ENCODE measurements at places on chromosomes 12 and 14. TPM values are rescaled to one million over a fixed set of nuclear protein-coding genes. Genes with fewer than 3 reads are reported as not detected.

DNA sequence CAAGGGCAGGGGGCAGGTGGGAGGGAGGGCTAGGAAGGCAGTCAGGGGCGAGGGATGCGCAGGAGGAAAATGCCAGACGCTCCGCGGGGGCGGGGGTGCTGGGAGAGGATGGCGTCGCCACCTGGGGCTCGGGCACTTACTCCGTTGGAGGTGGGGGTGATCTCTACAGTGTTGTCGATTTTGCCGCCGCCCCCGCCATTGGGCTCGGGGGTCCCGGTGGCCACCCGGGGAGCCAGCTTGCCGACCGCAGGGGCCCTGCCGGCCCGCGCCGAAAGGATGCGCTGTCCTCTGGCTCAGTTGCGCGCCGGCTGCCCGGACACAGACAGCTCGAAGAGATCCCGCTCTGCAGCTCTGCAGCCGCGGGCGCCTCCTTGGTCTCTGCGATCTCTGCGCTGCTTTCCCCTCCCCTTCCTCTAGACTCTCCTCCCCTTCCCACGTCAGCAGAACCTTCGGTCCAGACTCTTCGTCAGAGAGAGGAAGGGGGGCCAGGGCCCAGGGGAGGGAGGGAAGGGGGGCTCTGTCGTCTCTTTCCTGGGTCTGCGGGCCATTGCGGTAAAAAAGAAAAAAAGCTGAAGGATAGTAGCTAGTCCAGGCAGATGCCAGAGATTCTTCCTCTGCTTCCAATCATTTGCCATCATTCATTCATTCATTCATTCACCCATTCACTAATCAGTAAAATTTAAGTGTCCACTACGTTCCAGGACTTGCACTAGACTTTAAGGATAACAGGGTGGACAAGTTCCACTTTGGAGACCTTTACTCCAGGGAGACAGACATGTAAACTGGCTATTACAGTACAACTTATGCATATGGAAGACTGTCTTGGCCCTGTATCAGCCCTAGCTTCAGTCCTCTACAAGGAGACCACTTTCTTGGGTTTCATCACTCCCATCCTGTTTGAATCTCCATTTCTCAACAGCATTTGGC is at the start of gene SLC22A17:
SLC22A17 (minus strand) TSS at position 382 of the 927 bp plus-strand sequence.
- peak within 1 kb of the TSS; percentile 77 for H3K27ac ChIP-seq
- peaks cover 17% of the 10 kb centered on the region for H3K4me1 ChIP-seq
- peak within 1 kb of the TSS; percentile 45 for H3K4me3 ChIP-seq
- H3K27me3 ChIP-seq, result peaks cover 36% of the 10 kb centered on the region
- peak; percentile 69 for DNase-seq
- no peaks in the 10 kb centered on the region for H3K36me3 ChIP-seq

GALNT8 gene
- total RNA-seq, result 43.2 TPM

GOLGA3 gene
- 103 TPM for total RNA-seq

AGAP2 gene
- total RNA-seq, result 1.2 TPM

RGS6 gene
- not detected for total RNA-seq

- DNase-seq, result no peak
- H3K27ac ChIP-seq, result no peak overlapping the region
- H3K4me1 ChIP-seq, result no peaks in the 10 kb centered on the region
- no peaks in the 10 kb centered on the region for H3K27me3 ChIP-seq
- no peaks in the 10 kb centered on the region for H3K36me3 ChIP-seq
These were observed 9.6 kb downstream of the RDH16 start for GRCh38 chr12:56947633-56948456.

DNA sequence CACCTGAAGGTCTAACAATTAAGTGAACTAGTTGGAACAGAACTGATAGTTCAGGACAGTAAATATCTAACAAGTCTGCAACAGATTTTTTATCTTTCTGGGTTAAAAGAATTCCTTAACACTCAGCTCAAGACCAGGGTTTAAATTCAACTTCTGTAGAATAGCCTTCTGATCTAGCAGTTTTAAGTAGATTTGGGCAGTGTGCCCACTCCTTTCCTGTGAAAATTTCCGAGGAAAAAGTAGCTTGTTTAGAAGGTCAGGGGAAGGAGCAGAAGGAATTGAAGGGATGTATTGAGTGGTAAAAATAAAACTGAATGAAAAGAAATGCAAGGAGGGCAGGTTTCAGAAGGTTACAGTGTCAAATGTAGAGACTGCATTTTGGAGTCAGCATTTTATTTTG is 45.8 kb downstream of the ATL1 start:
- H3K27me3 ChIP-seq, result no peaks in the 10 kb centered on the region
- H3K4me1 ChIP-seq, result peaks cover 1% of the 10 kb centered on the region
- DNase-seq, result no peak
- H3K36me3 ChIP-seq, result no peaks in the 10 kb centered on the region
- H3K27ac ChIP-seq, result no peak overlapping the region

DNA sequence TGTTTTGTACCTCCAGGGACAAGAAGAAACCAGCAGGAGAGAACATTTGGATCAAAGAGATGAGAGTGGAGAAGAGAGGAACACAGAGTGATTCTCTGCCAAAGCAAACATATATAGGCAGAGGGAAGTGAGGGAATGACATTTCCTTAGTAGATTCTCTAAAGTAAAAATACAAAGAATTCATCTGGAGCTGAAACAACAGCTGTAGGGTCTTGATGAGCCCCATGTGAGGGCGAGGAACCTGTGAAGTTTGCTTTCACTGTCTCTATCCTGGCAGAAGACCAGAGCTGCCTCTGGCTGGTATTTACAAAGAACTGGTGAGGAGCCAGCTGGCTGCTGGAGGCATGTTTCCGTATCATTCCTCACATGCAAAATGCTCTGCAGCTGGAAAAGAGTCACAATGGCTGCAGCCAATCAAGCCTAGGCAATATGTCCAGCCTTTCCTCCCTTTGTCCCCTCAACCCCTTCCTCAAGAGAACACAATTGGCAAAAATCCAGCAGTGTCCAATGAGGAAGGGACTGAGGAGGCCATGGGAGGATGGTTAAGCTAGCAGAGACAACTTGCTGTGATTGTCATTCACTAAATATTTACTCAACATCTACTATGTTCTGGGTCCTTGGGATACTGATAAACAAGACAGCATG is 122.5 kb downstream of the PHLDA1 start:
- H3K27me3 ChIP-seq, result no peaks in the 10 kb centered on the region
- no peak overlapping the region for H3K27ac ChIP-seq
- H3K4me3 ChIP-seq, result no peak overlapping the region
- no peaks in the 10 kb centered on the region for H3K36me3 ChIP-seq

DACT1 gene
- 2.3 TPM for total RNA-seq

DNA sequence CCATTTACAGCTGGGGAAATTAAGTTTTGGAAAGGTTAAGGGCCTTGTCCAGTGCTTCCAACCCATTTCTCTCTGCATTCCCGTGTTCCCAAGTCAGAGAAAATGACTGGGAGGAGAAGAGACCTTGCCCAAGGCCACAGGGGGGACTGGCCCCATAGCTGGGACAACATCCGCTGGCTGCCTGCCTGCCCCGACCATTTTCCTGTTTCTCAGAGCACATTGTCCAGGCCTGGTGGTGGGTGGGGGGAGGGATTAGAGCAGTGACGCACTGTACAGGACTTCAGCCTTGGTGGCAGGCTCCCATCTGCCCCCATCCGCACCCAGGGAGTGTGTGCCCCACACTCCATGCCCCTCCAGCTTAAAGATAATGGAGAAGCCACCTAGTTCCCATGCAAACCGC is 27.7 kb downstream of the DIO3 start:
- no peak for DNase-seq
- no peak overlapping the region for H3K4me3 ChIP-seq
- H3K4me1 ChIP-seq, result no peaks in the 10 kb centered on the region
- H3K27ac ChIP-seq, result no peak overlapping the region
- no peaks in the 10 kb centered on the region for H3K36me3 ChIP-seq
- H3K27me3 ChIP-seq, result no peaks in the 10 kb centered on the region

DNA sequence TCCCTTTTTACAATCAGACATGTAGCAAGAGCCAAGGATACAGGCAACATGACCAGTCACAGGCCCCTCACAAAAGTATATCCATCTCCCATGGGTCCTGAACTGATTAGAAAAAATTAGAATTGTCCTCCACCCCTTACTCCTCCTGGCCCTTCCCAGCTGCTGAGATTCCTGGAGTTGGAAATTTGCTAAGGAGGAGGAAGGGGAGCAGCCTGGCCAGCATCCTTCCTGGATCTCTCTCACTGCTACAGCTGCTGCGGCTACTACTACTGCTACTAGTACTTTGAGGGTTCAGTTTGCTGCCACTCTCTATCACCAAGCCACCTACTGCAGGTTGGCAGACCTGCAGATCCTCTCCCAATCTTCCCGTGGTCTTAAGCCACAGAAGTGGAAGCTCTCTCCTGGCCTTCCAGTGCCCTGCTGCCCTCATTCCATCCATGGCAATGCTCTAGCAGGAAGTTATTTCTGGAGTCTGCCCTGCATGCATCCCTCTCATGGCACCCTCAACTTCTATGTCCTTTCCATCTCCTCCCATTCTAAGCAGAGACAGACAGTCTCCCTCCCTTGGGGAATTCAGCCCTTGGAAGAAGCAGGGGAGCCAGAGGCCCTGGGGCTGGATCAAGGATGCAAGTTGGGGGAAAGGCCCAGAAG is 1.0 kb downstream of the ITGA7 start:
- H3K27ac ChIP-seq, result peak overlapping the region; percentile 84
- DNase-seq, result no peak
- peak overlapping the region; percentile 64 for H3K4me3 ChIP-seq
- H3K36me3 ChIP-seq, result no peaks in the 10 kb centered on the region

DNA sequence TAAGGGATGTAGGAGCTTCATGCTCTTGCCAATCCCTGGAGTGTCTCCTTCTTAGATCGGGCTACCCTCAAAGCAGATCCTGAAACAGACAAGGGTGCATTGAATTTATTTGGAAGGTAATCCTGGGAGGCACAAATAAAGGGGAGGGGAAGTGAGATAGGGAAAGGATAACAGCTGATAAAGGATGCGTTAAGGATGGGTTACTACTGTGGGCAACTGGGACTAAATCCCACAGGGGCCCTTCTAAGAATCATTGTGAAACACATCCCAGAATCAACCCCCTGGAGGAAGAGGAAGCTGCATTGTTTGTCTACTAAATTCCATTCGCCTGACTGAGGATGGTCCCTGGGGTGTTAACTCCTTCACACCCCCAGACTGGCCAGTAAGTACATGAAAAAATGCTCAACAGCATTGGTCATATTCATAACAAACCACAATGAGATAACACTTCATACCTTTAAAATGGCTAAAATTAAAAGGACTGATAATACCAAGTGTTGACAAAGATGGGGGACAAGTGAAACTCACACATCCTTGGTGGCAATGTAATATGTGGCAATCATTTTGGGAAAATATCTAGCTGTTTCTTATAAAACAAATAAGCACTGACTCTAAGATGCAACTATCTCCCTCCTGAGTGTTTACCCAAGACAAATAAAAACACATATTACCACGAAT is 37.0 kb upstream of the CMKLR1 start:
- H3K27ac ChIP-seq, result no peak overlapping the region
- H3K4me3 ChIP-seq, result no peak overlapping the region
- no peak for DNase-seq

DNA sequence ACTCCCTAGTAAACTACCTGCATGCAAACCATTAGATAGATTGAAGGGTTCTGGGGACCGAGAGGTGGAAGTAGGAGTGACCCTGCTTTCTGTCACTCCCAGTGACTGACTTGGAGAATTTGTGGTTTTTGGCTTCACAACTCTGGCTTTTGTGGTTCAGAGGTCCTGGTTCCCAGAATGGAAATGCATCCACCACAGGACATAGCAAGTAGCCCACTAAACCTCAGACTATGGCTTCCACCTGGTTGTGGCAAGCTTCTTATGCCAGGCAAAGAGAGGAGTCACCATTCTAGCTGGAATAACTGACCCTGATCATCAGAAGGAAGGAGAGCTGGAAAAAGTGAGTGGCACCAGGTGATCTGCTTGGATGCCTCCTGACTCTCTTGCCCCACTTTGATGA is 162.4 kb upstream of the TMEM260 start:
- no peaks in the 10 kb centered on the region for H3K4me1 ChIP-seq
- no peak overlapping the region for H3K27ac ChIP-seq
- no peaks in the 10 kb centered on the region for H3K27me3 ChIP-seq
- H3K4me3 ChIP-seq, result no peak overlapping the region

DPF3 gene
- 7.1 TPM for total RNA-seq

BHLHE41 gene
- total RNA-seq, result 12.2 TPM

DNA sequence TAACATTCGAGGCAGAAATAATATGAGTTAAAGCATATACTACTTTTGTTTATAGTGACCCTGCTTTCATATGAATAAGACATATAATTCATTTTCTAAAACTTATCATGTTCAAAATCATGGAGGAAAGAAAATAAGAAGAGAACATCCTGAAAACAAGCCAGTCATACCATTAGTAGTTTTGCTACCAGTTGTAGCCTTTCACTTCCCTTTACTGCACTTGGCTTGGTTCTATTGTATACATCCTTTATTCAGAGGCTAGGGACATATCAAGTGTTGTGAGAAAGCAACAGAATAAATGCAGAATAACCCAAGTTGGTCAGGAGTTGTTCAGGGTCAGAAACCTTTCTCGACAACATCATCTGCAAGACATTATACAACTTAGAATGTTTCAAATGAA is 598.7 kb downstream of the SOX5 start:
- no peak for DNase-seq
- H3K27me3 ChIP-seq, result no peaks in the 10 kb centered on the region
- no peak overlapping the region for H3K27ac ChIP-seq
- H3K4me3 ChIP-seq, result no peak overlapping the region
- no peaks in the 10 kb centered on the region for H3K4me1 ChIP-seq

GRCh38 chr12:23354800-23355199 is 594.7 kb downstream of the SOX5 start:
- DNase-seq, result no peak
- H3K4me3 ChIP-seq, result no peak overlapping the region
- no peak overlapping the region for H3K27ac ChIP-seq
- no peaks in the 10 kb centered on the region for H3K36me3 ChIP-seq
- no peaks in the 10 kb centered on the region for H3K27me3 ChIP-seq
- no peaks in the 10 kb centered on the region for H3K4me1 ChIP-seq

SNX6 gene
- 157 TPM for total RNA-seq

RASSF3 gene
- 83.2 TPM for total RNA-seq

PLA2G1B gene
- not detected for total RNA-seq

DNA sequence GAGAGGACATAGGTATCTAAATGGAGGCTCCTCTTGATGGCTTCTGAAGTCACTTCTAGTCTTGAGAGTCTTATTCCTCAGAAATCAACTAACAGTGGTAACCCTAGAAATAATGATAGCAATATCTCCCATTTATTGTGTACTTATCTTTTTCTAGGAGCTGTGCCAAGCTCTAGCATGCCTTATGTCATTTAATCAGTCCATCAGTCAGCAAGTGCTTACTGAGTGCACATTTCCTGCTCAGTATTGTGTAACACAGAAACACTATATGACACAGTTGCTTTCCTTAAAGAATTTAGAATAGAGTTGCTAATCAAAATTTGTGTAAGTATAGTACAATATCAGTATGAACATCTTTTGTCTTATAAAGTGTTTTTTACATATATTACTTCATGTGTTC is 36.6 kb downstream of the KRT76 start:
- H3K27me3 ChIP-seq, result peaks cover 10% of the 10 kb centered on the region
- no peak for DNase-seq
- no peak overlapping the region for H3K27ac ChIP-seq
